ENCODE measurements at places on chromosomes 7 and 10. TPM values are rescaled to one million over a fixed set of nuclear protein-coding genes. Genes with fewer than 3 reads are reported as not detected.

DNA sequence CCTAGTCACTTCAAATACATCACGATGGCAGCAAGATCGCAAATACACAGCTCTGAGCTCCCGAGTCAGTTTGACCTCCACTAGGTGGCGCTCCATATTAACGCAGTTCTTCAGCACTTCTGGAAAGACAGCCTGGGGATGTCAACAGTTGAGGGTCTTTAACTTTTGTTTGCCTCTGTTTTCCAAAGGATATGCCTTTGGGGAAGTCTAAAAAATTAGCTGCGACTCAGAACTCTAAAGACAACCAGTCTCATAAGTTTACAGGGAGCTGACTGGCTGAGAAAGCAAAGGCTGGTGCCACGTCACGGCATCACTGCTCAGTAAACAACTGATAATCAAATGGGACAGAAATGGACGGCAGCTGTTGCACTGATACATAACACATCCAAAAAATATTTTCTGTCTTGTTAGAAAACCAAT, 458.8 kb downstream of the SORCS1 start:
- DNase-seq, result no peak
- H3K27me3 ChIP-seq, result no peaks in the 10 kb centered on the region
- no peaks in the 10 kb centered on the region for H3K36me3 ChIP-seq
- H3K4me1 ChIP-seq, result no peaks in the 10 kb centered on the region
- H3K27ac ChIP-seq, result no peak overlapping the region

NPY gene
- total RNA-seq, result not detected

GRCh38 chr10:21406595-21407193, 118.8 kb downstream of the SKIDA1 start:
- H3K4me3 ChIP-seq, result no peak overlapping the region
- no peak for DNase-seq
- H3K36me3 ChIP-seq, result no peaks in the 10 kb centered on the region
- H3K27ac ChIP-seq, result no peak overlapping the region
- H3K27me3 ChIP-seq, result no peaks in the 10 kb centered on the region

SHH gene
- not detected for total RNA-seq

GRCh38 chr10:48470115-48470892, 134.6 kb downstream of the ARHGAP22 start:
- H3K36me3 ChIP-seq, result no peaks in the 10 kb centered on the region
- no peaks in the 10 kb centered on the region for H3K27me3 ChIP-seq
- no peak for DNase-seq
- H3K4me3 ChIP-seq, result no peak overlapping the region

DNA sequence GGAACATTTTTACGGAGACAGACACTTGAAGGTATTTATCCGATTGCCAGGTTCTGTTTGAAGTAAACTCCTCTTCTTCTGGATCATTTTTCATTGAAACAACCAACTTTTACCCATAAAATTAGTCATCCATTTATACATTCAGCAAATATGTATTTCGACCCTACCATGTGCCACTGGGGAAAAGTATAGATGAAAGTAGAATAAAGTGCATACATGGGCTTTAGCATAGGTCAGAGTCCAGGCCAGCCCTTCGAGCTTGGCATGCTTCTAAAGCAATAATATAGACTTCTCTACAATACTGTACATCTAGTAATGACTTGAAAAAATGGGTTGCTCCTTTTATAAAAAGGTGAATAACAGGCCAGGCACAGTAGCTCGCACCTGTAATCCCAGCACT, 10.1 kb downstream of the SLC25A16 start:
- H3K27me3 ChIP-seq, result no peaks in the 10 kb centered on the region
- H3K4me3 ChIP-seq, result no peak overlapping the region
- no peaks in the 10 kb centered on the region for H3K4me1 ChIP-seq
- peaks cover 13% of the 10 kb centered on the region for H3K36me3 ChIP-seq

CPVL gene
- 21.0 TPM for total RNA-seq

DNA sequence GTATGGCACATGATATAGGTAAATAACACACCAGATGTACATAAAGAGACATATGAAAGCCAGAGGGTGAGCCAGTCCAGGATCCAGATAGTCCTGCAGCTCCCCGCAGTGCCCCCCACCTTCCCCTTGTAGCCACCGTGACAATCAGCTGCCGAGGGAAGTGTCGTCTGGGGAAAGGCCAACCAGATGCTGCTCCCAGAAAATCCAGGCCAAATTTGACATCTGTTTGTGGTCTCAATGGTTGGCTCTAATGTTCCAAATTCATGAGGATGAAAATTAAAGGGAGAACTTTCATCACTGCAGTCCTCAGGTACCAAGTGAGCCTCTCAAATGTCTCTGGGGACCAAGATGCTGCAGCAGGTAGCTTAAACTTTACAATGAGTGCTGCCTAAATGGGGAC, 210.3 kb downstream of the PTEN start:
- no peaks in the 10 kb centered on the region for H3K27me3 ChIP-seq
- DNase-seq, result no peak
- H3K36me3 ChIP-seq, result no peaks in the 10 kb centered on the region
- H3K27ac ChIP-seq, result no peak overlapping the region

GRCh38 chr7:133313575-133313974, 60.7 kb downstream of the EXOC4 start:
- H3K4me3 ChIP-seq, result no peak overlapping the region
- H3K27ac ChIP-seq, result no peak overlapping the region
- no peaks in the 10 kb centered on the region for H3K4me1 ChIP-seq
- no peak for DNase-seq
- H3K27me3 ChIP-seq, result no peaks in the 10 kb centered on the region

DNA sequence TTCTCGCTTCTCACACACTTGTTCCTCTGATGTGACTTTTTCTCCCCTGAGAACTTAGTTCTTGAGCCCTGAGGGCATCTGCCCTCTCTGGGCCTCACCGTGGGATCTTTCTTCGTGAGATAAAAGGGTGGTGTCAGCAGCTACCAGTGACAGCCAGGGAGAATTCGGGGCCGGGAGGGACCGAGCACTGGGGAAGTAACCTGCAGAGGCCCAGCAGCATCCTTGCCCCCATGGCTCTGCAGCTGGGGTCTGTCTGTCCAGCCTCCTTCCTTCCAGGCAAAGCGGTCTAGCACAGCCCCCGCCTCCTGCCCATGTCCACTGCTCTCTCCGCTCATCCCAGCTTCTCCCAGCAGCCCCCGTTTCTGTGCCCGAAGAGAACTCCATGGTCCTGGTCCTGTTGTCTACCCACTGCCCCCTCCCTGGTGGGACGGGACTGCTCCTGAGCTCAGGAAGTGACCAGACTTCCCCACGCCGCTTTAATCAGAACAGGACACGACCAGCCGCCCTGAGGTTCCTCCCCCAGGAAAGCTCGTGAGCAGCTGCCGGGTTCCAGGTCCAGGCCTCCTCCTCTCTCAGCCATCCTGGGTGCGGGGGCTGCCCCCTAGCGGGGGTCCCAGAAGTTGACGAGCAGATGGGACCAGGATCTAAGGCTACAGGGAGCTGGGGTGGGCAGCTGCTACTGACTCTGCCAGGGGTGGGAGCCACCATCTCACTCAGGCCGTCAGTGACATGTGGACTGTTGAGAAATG, 187.5 kb downstream of the WDR37 start:
- H3K27ac ChIP-seq, result no peak overlapping the region
- H3K27me3 ChIP-seq, result no peaks in the 10 kb centered on the region
- no peaks in the 10 kb centered on the region for H3K4me1 ChIP-seq
- no peaks in the 10 kb centered on the region for H3K36me3 ChIP-seq

DNA sequence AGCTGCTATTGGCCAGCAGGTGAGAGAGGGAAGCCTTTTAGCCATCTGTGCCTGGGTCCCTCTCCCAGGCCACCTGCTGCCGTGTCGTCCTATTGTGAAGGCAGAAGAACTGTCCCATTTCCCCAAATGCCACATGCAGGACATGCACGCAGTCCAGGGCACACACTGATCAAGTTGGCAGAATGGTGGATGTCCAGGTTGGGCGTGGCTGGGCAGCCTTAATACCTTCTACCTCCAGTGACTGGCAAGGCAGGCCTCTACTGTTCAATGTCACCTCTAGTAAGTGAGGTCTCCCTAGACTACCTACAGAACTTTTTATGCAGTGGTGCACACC, 37.6 kb downstream of the ALOX5 start:
- no peak overlapping the region for H3K27ac ChIP-seq
- H3K4me3 ChIP-seq, result no peak overlapping the region
- H3K27me3 ChIP-seq, result no peaks in the 10 kb centered on the region
- no peaks in the 10 kb centered on the region for H3K36me3 ChIP-seq
- no peaks in the 10 kb centered on the region for H3K4me1 ChIP-seq

SH2D4B gene
- not detected for total RNA-seq

DNA sequence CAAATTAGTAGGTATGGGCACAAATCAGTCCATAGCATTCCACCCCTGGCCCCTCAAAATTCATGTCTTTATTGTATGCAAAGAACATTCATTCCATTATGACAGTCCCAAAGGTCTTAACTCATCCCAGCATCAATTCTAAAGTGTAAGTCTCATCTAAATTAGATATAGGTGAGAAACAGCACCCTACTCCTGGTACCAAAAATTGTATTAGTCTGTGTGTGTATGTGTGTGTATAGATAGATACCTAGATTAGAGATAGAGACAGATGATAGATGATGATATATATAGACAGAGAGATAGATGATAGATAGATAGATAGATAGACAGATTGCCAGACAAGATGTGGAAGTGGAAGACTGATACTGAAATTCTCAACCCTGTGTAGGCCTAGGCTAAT, 109.9 kb downstream of the IQUB start:
- no peak overlapping the region for H3K27ac ChIP-seq
- no peaks in the 10 kb centered on the region for H3K27me3 ChIP-seq
- H3K36me3 ChIP-seq, result no peaks in the 10 kb centered on the region
- no peak overlapping the region for H3K4me3 ChIP-seq
- no peak for DNase-seq

DNA sequence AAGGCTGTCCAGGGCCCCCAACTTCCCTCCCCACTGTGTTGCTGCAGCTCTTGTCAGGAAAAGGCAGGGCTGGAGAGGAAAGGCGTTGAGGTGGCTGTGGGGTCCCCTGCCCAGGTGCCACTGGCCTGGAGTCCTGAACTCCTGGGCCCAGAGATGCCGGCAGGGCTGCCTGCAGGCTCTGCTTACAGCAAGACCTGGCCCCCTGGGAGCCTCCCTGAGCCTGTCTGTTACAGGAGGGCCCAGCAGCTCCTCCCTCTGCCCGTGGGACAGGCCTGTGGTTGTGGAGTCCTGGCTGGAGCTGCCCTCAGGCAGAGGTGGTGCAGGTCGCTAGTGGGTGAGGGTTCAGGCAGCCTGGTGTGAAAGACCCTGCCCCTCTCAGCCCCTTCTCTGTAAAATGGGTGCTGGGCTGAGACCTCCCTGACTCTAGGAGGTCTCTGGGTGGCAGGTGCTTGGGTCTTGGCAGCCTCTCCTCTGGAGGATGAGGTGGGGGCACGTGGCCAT, 9.9 kb downstream of the ANTXRL start:
- H3K27ac ChIP-seq, result no peak overlapping the region
- H3K36me3 ChIP-seq, result no peaks in the 10 kb centered on the region
- H3K4me3 ChIP-seq, result no peak overlapping the region
- no peak for DNase-seq
- H3K4me1 ChIP-seq, result no peaks in the 10 kb centered on the region
- H3K27me3 ChIP-seq, result no peaks in the 10 kb centered on the region

CALML5 gene
- total RNA-seq, result 3.7 TPM

DNA sequence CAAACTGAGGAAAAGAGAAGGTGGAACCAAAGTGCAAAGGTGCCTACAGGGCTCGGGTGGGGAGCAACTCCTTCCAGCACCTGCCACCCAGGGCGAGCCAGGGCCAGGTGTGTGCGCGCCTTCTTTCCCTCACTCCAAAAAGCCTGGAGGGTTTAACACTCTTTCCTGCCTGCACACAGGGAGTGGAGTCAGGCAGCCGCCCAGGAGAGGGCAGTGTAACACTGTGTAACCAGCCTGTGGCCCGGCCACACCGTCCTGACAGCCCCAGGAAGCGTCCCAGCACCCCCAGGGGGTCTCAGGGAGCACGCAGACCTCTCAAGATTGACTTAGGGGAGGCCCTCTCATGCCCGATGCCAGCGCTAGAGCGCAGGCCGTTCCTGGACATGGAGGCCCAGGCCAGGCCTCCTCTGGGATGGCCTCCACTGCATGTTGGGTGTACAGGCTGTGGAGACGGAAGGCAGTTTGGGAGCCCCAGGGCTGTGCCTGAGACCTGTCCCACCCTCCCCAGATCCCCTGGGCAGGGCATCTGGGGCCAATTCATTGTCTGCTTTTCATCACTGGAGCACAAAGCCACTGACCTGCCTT, 13.4 kb downstream of the BRI3 start:
- no peaks in the 10 kb centered on the region for H3K4me1 ChIP-seq
- H3K27me3 ChIP-seq, result no peaks in the 10 kb centered on the region
- peaks cover 30% of the 10 kb centered on the region for H3K36me3 ChIP-seq
- H3K27ac ChIP-seq, result no peak overlapping the region
- DNase-seq, result no peak

DNA sequence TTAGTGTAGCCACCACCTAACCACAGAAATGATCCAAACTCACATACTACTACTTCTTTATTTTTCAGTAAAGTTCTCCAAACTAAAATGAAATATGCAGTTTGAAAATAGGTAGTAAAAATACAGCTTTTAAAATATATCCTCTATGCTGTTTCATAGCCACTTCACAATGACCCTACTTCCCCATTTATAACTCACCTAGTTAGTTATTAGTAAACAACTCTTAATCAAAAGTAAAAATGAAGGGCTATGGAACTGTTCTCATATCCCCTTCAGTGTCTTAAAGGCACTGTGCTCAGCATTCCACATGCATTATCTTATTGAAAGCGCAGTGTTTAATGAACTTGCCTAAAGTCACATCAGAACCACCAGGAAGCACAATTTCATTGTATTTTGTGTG, 43.5 kb downstream of the KMT2C start:
- no peaks in the 10 kb centered on the region for H3K36me3 ChIP-seq
- H3K4me3 ChIP-seq, result no peak overlapping the region
- H3K4me1 ChIP-seq, result peaks cover 30% of the 10 kb centered on the region
- DNase-seq, result no peak

- no peak overlapping the region for H3K27ac ChIP-seq
- no peak for DNase-seq
- no peaks in the 10 kb centered on the region for H3K27me3 ChIP-seq
- H3K4me1 ChIP-seq, result peaks cover 3% of the 10 kb centered on the region
- H3K4me3 ChIP-seq, result no peak overlapping the region
Observed at GRCh38 chr7:42096268-42096667, 140.7 kb downstream of the GLI3 start.

GRCh38 chr10:21512573-21513404, 12.7 kb downstream of the SKIDA1 start:
- no peaks in the 10 kb centered on the region for H3K36me3 ChIP-seq
- H3K27ac ChIP-seq, result no peak overlapping the region
- no peak for DNase-seq
- H3K27me3 ChIP-seq, result no peaks in the 10 kb centered on the region

OPALIN gene
- total RNA-seq, result not detected

PDSS1 gene
- total RNA-seq, result 5.4 TPM

ACADSB gene
- 14.7 TPM for total RNA-seq

ZWINT gene
- total RNA-seq, result 0.41 TPM

- H3K4me3 ChIP-seq, result peak overlapping the region; percentile 34
- no peaks in the 10 kb centered on the region for H3K36me3 ChIP-seq
- peak overlapping the region; percentile 29 for H3K27ac ChIP-seq
- no peak for DNase-seq
Observed at GRCh38 chr10:125064681-125065492, 95.5 kb downstream of the CTBP2 start.

Data from thoracic aorta (tissue), 2 donors.